Lung microvascular endothelial cell (primary cell): ENCODE measurements at places on chromosomes 6 and 20. TPM values are rescaled to one million over a fixed set of nuclear protein-coding genes. Genes with fewer than 3 reads are reported as not detected.

Gene HLA-F
- total RNA-seq: 7.4 and 10.5 TPM in 2 replicates

Gene CDSN
- under 0.01 TPM in 1 of 2 replicates, not detected in the other for total RNA-seq

DNA sequence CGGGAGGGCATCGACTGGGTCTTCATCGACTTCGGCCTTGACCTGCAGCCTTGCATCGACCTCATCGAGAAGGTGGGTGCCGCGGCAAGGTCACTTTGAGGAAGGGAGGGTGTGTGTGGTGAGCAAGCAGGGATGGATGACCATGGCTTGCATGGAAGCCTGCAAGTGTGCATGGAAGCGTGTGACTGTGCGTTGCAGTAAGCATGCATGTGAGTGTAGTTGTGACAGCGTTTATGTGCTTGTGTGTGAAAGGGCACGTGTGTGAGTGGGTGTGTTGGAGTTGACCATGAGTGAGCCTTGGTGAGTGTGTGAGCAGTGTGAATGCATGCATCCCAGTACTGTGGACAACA is 32.5 kb downstream of the MYH7B start:
- no peak for DNase-seq

Gene CCN6
- total RNA-seq: not detected in 2 replicates

- no peak for DNase-seq
Measured at GRCh38 chr6:41037107-41037900, 1.7 kb downstream of the UNC5CL start.

Gene GPSM3
- 6.2 and 7.0 TPM in 2 replicates for total RNA-seq

Gene AVP
- not detected in 2 replicates for total RNA-seq

DNA sequence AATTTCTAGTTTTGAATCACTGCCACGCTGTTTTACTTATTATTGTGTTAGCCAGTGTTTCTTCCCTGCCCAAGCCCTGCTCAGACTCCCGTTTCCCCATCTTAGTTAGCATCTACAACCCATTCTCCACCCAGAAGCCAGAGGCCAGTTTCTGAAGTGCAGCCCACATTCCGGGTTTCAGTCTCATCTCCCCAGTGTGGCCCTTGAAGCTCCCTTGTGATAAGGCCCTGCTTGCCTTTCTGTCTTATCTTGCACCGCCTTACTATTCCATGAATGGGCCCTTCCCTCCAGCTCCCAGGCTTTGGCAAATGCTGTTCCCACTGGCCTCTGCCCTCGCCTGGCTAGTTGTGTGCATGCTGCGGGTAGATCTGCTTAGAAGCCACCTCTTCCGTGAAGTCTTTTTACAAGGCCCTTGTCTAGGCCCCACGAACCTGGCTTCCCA is 41.1 kb downstream of the TOX2 start:
- no peak for DNase-seq

Gene HUS1B
- total RNA-seq: 0.22 and 0.79 TPM in 2 replicates

DNA sequence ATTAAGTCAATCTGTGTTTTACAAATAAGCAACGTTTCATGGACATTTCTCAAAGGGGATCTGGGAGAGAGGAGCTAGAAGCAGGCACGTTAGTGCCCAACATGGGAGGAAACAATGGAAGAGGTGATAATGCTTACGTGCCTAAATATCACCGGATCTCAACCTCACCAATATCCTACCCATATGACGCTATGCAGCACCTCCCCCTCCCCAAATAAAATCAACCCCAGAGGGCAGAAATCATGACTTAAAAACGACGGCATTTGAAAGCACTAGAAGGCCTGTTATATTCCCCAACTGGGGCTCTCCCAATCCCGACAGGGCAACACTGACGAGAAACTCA is 425 bp downstream of the HBS1L start:
- DNase-seq: peak; percentile 45

GRCh38 chr20:14232650-14233049 is 104.8 kb downstream of the FLRT3 start:
- DNase-seq: no peak

- no peak for DNase-seq
Measured at GRCh38 chr6:161171207-161171606, 102.7 kb downstream of the AGPAT4 start.

- DNase-seq: peak; percentile 53
Measured at GRCh38 chr6:159693894-159694545, 979 bp upstream of the SOD2 start.

GRCh38 chr20:32159766-32160221 is 47.7 kb downstream of the PLAGL2 start:
- DNase-seq: no peak

Gene SIM1
- not detected in 2 replicates for total RNA-seq

DNA sequence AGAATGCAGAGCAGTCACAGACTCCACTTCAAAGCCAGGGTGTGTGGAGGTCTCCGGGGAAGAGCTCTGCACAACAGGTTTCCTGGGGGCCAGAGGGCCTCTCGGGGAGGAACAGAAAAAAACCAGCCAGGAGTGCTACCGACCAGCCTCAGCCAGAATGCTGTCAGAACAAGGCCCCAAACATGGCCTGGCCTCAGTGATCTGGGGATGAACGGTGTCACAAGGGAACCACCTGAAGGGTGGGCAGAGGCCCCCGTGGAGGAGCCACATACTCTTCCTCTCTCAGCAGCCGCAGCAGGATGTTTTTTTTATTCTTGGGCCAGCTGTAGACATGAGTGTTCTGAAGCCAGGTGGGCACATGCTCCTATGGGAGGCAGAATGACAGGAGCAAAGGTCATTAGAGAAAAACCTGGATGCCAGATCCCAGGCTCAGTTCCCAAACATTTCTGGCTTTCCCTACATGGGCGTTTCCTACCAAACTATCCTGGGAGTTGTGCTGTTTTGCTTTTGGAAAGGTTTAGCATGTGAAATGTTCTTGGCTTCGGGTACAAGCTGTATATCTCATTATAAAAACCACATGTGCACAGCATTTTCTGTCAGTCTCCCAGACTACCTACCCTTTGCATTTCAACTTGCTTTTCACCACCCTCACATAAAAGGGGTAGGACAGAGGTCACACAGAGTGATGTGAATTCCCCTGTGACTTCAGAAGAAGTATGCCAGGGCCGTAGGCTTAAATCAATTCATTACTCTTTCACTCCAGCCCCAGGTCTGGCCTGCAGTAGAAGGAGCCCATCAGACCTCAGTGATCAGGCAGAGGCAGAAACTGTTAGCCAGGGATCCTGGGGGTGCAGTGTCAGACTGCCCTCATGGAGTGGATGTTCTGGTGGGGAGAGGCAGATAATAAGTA is 46.2 kb downstream of the TRAF3IP2 start:
- no peak for DNase-seq

- no peak for DNase-seq
Measured at GRCh38 chr6:12661432-12662089, 55.0 kb upstream of the PHACTR1 start.

Gene ATAT1
- 2.2 and 5.0 TPM in 2 replicates for total RNA-seq

- no peak for DNase-seq
Measured at GRCh38 chr20:64265201-64265600, 9.7 kb downstream of the PCMTD2 start.

DNA sequence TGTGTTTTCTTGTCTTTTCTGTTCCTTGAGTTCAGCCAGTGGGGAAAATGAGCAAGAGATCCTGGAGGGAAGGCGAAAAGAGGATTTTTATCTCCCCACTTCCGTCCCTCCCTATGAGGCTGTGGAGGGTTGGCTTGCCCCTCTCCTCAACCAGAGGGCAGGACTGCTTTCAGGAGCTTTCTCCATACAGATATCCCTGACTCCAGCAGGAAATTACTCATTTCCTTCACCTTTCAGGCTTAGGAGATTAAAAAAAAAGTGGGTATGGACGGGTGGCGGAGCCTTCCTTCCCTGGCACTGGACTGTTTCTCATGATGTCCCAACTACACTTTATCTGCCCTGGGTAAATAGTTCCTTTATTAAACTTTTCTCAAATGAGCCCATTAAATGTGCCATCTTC is 241.2 kb downstream of the FRK start:
- DNase-seq: no peak

GRCh38 chr20:56417911-56418310 is 5.9 kb downstream of the CASS4 start:
- no peak for DNase-seq

DNA sequence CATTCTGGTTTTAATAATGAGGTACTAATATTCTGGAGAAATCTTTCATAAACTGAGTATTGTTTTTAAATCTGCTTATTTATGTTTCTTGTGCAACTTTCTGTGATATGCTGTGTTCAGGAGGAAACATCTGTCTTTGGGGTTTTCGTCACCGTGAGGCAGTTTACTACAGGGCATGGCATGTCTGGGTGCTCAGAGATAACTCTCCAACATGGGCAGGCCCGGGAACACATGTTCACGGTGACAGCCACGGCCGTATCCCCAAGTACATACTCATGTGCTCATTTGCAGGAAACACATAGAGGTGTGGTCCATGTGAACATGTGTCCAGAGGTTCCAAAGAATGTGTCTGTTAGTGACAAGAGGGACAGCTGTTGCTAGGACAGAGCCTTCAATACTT is 62.1 kb upstream of the CNKSR3 start:
- peak; percentile 68 for DNase-seq

DNA sequence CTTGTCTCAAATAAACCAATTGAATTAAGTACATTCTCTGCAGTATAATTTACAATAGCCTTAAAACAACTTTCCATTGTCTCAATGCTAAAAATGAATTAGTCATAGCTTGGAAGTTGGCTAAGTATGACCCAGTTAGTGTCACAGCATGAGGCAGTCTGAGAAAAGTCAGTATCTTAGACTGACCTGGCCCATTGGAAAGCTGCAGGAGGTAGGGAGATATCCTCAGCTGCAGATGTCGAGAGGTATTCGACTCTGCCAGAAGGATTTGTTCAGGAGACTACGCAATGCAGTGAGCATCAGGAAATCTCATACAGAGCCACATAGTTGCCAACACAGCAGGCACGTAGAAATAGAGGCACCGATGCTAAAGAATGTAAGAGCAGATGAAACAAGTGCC is 350.9 kb upstream of the NRSN1 start:
- no peak for DNase-seq

GRCh38 chr6:125066964-125067363 is 86.6 kb upstream of the TPD52L1 start:
- peak; percentile 18 for DNase-seq

GRCh38 chr20:50449738-50450492 is 60.3 kb upstream of the PTPN1 start:
- no peak for DNase-seq

- no peak for DNase-seq
Measured at GRCh38 chr6:142676027-142676443, 268.9 kb downstream of the HIVEP2 start.

Gene PTCRA
- not detected in 2 replicates for total RNA-seq

- no peak for DNase-seq
Measured at GRCh38 chr6:50451826-50452400, 261.4 kb upstream of the TFAP2D start.

Gene SLA2
- not detected in 2 replicates for total RNA-seq

- peak; percentile 32 for DNase-seq
Measured at GRCh38 chr6:144344646-144345045, 59.5 kb downstream of the UTRN start.
